ENCODE measurements at places on chromosomes 6 and 20.

GRCh38 chr6:122734529-122735395, 44.8 kb upstream of the FABP7 start:
- no peak overlapping the region for H3K4me3 ChIP-seq
- peaks cover 9% of the 10 kb centered on the region for H3K27me3 ChIP-seq
- H3K27ac ChIP-seq = no peak overlapping the region
- H3K36me3 ChIP-seq = no peaks in the 10 kb centered on the region
- H3K4me1 ChIP-seq = peaks cover 2% of the 10 kb centered on the region
- DNase-seq = no peak

GRCh38 chr20:59421089-59421488, 120.7 kb downstream of the EDN3 start:
- no peak overlapping the region for H3K4me3 ChIP-seq
- H3K4me1 ChIP-seq = no peaks in the 10 kb centered on the region
- no peak overlapping the region for H3K27ac ChIP-seq
- DNase-seq = no peak
- H3K36me3 ChIP-seq = no peaks in the 10 kb centered on the region

- no peaks in the 10 kb centered on the region for H3K36me3 ChIP-seq
- H3K4me3 ChIP-seq = peak within 1 kb of the TSS; percentile 87
- H3K27me3 ChIP-seq = no peaks in the 10 kb centered on the region
These were observed at the start of gene CCNC for GRCh38 chr6:99568103-99568933. CCNC (minus strand) TSS chr6:99568660; CDS start chr6:99568527, 133 bp downstream.

GRCh38 chr20:38763616-38764015, 15.4 kb downstream of the ACTR5 start:
- no peaks in the 10 kb centered on the region for H3K27me3 ChIP-seq
- H3K36me3 ChIP-seq = peaks cover 22% of the 10 kb centered on the region
- no peak overlapping the region for H3K4me3 ChIP-seq
- peaks cover 6% of the 10 kb centered on the region for H3K4me1 ChIP-seq

GRCh38 chr6:2633736-2634135, 117.0 kb downstream of the MYLK4 start:
- H3K36me3 ChIP-seq = no peaks in the 10 kb centered on the region
- no peak overlapping the region for H3K4me3 ChIP-seq
- no peaks in the 10 kb centered on the region for H3K27me3 ChIP-seq
- peaks cover 19% of the 10 kb centered on the region for H3K4me1 ChIP-seq

DNA sequence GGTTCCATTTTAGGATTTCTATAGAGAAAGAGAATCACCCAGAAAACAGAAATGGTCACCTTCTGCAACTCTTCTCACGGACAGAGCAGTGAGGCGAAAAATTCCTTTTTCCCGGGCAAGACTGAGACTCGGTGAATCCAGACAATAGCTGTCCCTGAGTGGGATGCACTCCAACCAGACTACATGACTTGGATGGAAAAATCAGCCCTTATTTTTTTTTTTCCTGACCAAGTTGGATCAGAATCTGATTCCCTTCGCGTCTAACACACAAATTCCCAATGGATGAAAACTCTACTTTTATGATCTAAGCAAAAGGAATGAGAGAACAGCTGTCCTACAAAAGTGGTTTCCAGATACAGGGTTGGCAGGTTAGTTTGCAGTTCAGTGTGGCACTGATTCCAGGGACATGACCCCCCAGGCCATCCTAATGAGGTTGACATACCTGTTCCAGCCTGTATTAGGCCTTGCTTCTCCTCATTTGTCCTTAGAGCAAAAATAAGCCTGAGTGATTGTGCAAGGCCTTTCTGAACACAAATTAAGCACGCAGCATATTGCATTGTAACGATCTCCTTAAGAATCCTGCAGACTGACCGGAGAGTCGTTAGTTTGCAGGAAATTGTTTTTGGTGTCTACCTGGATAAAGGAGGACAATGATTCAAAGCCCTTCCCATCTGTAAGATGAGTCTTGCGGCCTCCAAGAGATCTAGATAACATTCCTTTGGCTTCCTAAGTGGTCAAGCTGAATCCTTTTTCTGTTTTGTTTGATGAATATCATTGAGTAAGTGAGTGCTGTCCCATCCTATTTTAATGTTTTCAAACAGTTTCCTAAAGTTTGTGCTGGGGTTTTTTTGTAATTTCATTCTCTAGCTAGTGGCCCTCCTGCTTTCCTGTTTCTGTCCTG, 1.5 kb upstream of the NEDD9 start:
- H3K27me3 ChIP-seq = no peaks in the 10 kb centered on the region
- H3K4me1 ChIP-seq = peaks cover 12% of the 10 kb centered on the region
- no peaks in the 10 kb centered on the region for H3K36me3 ChIP-seq
- H3K27ac ChIP-seq = no peak overlapping the region

GRCh38 chr6:167704396-167704901, 122.3 kb upstream of the AFDN start:
- H3K27ac ChIP-seq = no peak overlapping the region
- no peak for DNase-seq
- no peak overlapping the region for H3K4me3 ChIP-seq
- H3K4me1 ChIP-seq = no peaks in the 10 kb centered on the region

DNA sequence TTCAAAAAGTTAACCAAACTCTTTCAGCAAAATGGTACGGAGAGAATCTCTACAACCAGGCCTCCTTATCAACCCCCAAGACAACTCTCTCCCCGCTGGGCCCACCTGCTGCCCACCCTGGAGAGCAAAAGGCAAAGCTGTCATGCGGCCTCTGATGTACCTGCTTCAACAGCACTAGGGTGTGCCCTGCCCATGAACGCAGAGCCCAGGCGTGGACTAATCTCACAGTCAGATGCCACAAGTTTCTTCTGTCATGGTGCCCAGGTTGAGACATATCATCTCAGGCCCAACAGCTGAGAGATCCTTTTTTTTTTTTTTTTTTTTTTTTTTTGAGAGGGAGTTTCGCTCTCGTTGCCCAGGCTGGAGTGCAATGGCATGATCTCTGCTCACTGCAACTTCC, 26.3 kb downstream of the SLC2A4RG start:
- no peak overlapping the region for H3K4me3 ChIP-seq
- no peak for DNase-seq
- H3K4me1 ChIP-seq = no peaks in the 10 kb centered on the region
- H3K27ac ChIP-seq = no peak overlapping the region
- H3K36me3 ChIP-seq = peaks cover 28% of the 10 kb centered on the region

DNA sequence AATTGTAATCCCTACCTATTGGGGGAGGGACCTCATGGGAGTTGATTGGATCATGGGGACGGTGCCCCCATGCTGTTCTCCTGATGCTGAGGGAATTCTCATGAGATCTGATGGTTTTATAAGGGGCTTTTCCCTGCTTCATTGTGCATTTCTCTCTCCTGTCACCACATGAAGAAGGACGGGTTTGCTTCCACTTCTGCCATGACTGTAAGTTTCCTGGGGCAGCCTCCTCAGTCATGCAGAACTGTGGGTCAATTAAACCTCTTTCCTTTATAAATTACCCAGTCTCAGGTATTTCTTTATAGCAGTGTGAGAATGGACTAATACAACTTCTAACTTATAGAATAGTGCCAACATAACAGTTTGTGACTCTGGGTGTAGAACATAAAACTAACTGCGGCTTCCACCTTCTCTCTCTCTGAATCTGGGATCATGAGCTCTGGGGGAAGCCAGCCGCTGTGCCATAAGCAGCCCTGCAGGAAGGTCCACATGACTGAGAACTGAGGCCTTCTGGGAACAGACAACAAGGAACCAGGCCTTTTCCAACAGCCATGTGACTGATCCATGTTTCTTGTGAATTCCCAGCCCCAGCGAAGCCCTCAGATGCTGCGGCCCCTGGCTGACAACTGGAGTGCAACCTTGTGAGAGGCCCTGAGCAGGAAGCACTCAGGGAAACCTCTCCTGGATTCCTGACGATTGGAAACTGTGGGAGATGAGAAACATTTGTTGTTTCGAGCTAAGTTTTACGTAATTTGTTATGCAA, 3.4 kb upstream of the HLA-A start:
- H3K36me3 ChIP-seq = peaks cover 3% of the 10 kb centered on the region
- no peak overlapping the region for H3K27ac ChIP-seq
- no peak for DNase-seq
- no peaks in the 10 kb centered on the region for H3K27me3 ChIP-seq
- H3K4me1 ChIP-seq = peaks cover 4% of the 10 kb centered on the region
